HFFc6 (cell line): ENCODE measurements at places on chromosomes 3 and 15.

DNA sequence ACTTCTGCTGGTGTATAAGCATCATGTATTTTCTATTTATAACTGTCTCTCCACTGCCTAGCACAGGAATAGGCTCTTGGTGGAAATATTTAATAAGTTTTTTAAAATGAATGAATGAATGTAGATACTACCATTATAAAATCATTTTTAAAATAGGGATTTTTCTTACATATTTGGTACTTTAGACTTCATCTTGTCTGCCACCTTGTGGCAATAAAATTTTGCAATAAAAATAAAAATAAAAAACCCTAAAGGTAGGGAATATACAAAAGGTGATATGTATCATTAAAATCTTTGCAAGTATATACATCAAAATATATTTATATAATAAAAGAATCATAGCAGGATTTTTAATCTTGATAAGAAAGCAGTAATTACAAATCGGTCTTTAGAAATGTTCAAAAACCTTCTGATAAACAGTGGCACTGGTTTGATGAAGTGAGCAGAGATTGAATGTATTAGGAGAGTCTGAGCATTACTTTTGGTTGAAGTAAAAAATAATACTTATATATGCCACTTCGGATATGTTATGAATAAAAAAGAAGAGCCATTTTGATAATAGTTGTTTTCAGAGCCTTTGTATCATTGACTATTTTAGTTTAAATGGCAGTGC lies 95.2 kb downstream of the SPATA16 start:
- DNase-seq = no peak

DNA sequence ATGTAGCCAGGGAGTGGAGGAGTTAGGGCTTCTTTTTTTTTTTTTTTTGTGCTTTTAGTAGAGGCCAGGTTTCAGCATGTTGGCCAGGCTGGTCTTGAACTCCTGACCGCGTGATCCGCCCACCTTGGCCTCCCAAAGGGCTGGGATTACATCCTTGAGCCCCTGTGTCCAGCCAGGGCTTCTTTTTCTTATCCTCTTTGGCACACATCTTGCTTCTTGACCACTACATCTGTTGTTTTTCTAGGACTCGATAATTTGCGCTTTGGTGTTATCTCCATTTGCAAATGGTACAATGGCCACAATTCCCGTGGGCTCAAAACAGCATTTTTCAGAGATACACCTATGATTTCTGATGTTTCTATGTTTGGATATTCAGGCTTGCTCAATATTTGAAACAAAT lies 4.2 kb downstream of the SKIL start:
- DNase-seq = no peak

- DNase-seq = no peak
Measured at GRCh38 chr3:99951701-99952100, 134.0 kb downstream of the CMSS1 start.

GRCh38 chr3:46865546-46865945 lies 2.3 kb upstream of the MYL3 start:
- no peak for DNase-seq

GRCh38 chr15:35757765-35758164 lies 211.8 kb upstream of the DPH6 start:
- DNase-seq = no peak

DNA sequence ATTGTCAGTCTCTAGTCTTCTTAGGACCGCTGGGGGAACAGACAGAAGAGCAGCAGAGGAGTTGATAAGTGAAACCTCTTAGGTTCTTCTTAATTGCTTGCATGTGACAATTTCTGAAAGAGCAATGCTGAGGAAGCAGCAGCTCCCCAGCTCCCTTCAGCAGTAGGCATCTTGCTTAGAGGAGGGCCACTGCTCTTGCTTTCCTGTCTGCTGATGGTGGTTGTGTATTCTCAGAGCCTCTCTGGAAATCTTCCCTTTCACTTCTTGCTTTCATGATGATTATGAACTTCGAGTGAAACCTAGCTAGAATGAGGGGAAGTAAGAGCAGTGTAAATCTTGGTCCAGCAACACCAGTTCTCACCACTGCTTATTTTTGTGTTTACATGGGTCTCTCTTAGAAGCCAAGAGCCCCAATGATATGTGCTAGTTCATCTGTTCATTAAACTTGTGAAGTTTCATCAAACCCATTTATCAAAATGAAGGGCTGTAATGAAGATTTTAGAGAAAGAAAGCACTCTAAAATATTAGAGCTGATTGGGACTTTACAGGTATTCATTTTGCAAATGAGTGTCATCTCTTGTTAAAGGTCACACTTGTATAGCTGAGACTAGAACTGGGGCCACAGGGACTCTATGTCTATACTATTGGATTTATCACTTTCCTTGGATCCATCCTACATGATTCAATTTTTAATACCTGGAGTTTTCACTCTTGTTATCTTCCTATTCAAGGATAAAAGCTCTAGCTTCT lies 246.7 kb downstream of the LPP start:
- DNase-seq = no peak

DNA sequence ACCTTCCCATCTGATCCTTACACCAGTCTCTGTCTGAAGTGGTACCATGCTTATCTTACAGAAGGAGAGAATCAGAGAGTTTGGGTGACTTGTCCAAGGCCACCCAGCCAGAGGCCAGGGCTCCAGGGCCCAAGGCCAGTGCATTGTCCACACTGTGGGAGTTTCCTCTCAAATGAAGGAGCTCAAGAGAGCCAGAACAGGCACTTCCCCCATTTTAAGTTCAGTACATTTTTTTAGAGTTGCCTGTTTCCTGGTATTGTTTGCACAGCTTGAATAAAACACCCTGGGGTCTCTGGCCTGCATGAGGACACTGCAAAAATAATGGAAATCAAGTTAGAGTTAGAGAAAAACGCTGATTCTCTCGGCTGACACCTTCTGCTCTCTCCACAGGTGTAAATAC lies 284.0 kb downstream of the SQOR start:
- no peak for DNase-seq

GRCh38 chr15:92499731-92500530 lies 106.2 kb downstream of the ST8SIA2 start:
- no peak for DNase-seq

DNA sequence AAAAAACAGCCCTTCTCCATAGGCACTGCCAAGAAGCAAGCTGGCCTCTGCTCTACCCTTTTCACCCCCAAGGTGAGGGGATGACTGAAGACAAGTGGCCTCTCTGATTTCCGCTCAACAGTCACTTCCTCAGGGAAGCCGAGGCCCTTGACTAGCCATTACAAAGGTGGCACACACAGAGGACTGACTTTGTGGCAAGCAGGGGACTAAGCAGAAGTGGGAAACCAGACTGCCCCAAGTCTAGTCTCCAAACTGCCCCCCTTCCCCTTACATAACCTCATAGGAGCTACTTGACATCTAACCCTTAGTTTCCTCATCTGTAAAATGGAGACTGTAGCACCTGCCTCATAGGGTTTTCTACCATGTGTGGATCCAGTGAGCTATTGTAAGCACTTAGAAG lies 118.9 kb downstream of the FOXP1 start:
- DNase-seq = no peak

DNA sequence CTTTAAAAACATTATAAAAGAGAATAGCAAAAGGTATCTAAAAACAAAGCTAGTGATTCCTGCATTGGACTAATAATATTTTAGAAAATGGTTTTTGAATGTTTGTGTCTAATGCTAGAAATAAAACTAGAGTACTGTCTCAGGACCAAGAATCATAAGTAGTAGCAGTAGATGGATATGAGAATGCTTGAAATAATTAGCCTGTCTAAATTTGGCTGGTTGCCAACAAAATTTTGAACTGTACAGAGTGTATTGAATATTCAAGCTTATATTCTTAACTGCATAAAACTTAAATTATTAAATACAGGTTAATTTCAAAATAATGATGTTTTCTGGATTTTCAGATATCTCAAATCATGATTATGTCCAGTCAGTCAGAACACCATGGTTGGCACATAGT lies 14.0 kb downstream of the ABHD5 start:
- no peak for DNase-seq

GRCh38 chr15:78341057-78341987 lies 1.2 kb downstream of the CRABP1 start:
- DNase-seq = no peak

GRCh38 chr15:64315216-64315615 lies 40.8 kb downstream of the CSNK1G1 start:
- DNase-seq = no peak
